GM04504 (cell line): ENCODE measurements at places on chromosomes 1 and 21.

GRCh38 chr1:25634896-25635295, 18.3 kb downstream of the MAN1C1 start:
- no peak for DNase-seq

DNA sequence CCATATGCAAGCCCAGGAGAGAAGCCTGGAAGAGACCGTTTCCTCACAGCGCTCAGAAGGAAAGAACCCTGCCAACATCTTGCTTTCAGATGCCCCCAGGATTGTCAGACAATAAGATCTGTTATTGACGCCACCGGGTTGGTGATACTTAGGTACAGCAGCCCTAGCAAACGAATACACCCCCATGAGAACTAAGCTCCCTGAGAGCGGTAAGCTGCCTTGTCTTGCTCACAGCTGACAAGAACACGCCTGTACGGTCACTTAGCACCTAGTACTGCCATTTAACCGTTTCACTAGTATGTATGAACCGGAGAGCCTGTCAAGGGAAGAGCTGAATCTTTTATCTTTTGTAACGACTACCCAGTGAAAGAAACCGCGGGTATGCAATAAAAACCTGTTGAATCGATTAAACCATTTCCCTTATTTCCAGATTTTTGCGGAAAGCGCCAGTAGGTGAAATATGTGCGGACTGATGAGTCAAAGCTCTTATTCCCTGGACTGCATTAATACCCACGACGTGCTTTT, 619 bp upstream of the ZBTB8B start:
- no peak for DNase-seq

GRCh38 chr1:51726544-51727225, 109.8 kb downstream of the OSBPL9 start:
- DNase-seq, result no peak

DNA sequence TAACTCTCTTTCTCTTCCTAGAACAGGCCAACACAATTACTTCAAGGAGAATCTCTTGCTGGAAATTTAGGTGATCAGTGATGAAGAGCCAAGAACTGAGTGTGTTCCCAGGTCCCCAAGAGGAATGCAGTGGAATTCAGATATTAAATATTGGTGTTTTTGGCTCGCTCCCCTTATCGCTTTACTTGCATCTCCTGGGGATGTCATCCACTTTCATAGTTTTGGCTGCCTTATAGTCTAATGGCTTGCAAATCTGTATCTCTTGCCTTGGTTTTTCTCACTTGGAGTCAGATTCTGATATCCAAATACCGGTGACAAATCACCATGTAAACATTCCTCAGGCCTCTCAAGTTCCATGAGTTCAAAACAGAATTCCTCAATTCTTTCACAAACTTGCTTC, 151.0 kb upstream of the C1orf87 start:
- no peak for DNase-seq

- DNase-seq, result no peak
Observed at GRCh38 chr1:16077406-16078245, 4.2 kb upstream of the FAM131C start.

DNA sequence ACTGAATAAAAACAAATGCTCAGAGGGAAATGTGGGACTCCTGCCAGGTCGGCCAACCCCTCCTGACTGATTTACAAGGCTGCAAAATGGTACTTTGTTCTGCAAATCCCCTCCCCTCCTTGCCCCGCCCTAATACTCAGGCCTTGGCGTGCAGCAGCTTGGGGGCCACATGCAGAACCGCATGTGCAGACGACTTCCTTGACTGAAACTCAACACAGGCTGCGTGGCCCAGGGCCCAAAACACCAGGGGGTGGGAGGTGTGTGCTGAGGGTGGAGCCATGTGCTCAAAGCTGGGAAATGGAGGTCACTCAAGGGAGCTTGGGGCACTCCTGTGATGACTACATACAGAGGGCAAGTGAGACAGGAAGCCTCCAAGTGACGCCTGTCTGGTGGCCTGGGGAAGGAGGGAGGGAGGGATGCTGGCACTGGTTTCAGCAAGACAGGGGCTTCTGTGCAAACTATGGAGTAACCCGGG, 87.2 kb downstream of the MRPL37 start:
- DNase-seq, result peak; percentile 76

GRCh38 chr1:69246109-69246508, 321.6 kb upstream of the LRRC7 start:
- DNase-seq, result no peak

DNA sequence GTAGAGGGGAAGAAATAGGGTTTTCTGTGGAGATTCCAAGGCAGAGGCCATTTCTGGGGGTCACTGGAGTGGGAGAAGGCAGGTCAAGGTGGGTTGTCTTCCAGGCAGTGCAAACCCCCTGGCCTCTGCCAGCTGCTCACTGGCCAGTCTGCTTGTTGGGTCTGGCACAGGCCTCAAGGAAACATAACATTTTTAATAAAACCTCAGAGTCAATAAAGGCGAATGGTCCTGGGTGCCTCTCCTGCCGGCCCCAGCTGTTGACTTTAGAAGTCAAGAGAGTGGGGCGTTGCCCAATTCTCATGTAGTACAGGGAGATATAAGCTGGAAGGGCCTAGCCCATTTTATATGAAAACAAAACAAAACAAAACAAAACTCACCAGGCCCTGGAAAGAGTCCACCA, 36.6 kb downstream of the RUNX3 start:
- no peak for DNase-seq

DNA sequence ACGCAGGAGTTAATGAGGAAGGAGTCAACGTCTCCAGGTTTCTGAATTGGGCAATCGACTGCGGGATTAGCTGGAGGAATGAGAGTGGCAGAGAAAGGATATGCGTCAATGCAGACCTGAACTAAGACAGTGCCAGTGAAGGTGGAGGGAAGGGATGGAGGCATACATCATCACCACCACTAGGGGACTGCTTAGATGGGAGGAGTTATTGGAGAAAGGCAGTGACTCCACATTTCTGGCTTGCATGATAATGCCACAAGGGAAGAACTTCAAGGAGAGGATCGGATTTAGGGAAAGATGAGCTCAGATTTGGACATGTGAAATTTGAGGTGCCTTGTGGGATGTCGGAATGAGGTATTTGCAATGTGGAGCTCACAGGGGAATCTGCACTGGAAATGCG, 17.5 kb downstream of the VASH2 start:
- DNase-seq, result no peak

- DNase-seq, result no peak
Observed at GRCh38 chr1:244370060-244370637, 81.6 kb downstream of the ADSS2 start.

- DNase-seq, result no peak
Observed at GRCh38 chr1:56258371-56258770, 321.0 kb downstream of the PLPP3 start.

GRCh38 chr1:171890131-171890530, 48.8 kb downstream of the DNM3 start:
- no peak for DNase-seq

GRCh38 chr1:27656157-27656893, 15.7 kb downstream of the IFI6 start:
- DNase-seq, result peak; percentile 76

DNA sequence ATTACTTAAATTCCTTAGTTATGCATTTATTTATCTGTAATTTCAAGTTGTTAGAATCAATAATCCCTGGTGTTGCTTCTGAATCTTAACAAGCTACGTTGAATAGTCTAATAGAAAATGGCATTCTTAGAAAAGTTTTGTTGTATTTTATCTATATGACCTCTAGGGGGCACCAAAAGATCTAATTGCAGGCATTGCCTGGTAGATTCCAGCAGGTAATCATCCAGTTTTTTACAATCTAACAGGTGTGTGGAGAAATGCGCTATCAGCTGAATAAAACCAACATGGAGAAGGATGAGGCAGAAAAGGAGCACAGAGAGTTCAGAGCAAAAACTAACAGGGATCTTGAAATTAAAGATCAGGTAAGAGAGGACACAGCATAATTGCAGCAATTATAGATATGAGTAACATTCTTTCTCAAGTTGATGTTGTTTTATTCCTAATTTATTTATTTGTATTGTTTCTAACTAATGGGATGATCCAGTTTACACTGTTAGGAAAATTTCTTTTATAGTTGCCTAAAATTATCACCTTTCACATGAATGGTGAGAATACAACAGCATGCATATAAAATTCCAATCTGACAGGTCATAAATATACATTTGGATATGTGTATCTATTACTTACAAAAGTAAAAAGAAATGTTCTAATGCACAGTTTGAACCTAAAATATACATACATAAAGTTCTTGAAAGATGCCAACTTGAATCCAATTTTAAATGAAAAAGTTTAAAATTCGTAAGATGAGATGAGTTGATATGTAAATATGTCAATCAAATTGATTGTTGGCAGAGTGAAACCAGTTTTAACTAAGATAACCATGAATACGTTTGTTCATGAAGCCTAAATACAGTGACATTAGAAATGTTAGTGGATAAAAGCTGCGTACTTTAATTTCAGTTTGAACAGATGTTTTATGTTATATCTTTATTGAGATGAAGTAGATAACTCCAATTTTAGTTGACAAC, 88.4 kb downstream of the SDCCAG8 start:
- peak; percentile 10 for DNase-seq

DNA sequence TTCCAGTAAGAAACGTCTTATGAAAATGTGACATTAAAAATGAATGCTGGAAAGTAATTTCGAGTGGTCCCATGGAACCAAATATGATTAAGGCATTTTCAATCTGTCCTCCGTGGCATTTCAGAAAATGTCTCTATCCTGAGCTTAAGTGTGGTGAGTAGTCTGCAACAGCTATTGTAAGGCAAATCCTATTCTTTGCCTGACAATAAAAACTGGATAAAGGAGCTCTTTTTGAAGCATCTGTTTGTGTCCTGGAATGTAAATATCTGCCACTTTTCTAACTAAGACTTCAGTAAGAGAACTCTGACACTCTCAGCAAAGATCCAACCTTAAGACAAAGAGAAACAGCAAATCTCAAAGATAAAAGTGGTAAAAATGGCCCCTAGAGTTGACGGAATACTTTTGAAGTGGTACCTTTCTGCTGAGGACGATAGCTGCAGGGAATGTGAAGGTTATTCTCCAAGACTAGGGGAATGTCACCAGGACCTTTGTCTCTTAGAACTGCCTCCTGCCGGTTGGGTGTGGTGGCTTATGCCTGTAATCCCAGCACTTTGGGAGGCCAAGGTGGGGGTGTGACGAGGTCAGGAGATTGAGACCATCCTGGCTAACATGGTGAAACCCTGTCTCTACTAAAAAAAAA, 486.7 kb upstream of the ZP4 start:
- DNase-seq, result no peak

DNA sequence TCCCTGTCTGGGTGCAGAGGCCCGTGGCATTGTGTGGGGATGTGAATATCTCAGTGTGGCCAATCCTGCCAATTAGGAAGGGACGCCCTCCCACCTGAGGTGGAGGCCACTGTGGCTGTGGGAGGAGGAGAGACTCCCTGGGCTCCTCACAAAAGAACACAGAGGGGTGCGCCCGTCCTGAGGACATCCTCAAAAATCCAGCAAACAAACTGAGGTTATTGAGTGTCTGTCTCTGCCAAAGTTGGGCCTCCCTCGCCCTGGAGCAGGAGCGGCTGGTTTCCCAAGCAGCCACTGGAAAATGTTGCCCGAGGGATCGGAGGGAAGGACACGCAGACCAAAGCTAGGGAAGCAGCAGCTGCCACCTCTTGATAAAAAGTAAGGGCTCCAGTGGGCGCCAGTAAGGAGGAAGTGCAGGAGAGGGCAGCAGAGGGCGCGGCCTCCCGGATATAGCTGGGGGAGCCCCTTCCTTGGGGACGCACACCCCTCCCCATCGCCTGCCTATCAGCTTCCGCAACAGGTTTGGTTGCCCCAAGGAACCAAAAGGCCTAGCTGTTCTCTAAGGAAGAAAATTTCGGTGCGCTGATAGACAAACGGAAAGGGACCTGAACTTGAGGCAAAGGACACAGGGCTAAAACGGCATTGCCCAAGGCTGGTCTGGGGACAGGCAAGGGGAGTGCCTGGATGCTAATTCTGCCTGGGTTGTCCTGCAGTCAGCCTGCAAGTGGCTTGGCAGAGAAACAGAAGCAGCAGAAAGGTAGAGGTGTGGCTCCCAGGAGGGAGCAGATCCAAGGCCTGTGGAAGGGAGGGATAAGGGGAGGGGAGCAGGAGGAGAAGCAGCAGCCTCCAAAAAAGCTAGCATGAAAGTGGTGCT, 1.7 kb upstream of the GRIK3 start:
- no peak for DNase-seq

- no peak for DNase-seq
Observed at GRCh38 chr1:37901191-37901892, 42.0 kb upstream of the MTF1 start.

DNA sequence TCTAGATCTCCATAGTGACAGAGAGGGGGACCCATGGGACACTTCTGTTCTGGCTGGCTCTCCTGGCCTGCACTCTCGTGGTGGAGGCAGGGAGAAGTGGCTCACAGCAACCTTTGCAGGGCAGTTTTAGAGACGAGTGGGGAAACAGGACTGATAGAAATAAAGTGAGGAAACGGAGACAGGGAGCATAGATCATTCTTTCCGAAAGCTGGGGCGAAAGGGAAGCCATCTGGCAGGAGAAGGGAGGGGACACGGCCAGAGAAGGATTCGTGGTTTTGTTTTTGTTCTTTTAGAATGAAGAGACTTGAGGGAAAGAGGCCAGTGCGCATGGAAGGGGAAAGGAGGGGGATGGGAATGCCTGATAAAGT, 3.5 kb downstream of the TIE1 start:
- no peak for DNase-seq

DNA sequence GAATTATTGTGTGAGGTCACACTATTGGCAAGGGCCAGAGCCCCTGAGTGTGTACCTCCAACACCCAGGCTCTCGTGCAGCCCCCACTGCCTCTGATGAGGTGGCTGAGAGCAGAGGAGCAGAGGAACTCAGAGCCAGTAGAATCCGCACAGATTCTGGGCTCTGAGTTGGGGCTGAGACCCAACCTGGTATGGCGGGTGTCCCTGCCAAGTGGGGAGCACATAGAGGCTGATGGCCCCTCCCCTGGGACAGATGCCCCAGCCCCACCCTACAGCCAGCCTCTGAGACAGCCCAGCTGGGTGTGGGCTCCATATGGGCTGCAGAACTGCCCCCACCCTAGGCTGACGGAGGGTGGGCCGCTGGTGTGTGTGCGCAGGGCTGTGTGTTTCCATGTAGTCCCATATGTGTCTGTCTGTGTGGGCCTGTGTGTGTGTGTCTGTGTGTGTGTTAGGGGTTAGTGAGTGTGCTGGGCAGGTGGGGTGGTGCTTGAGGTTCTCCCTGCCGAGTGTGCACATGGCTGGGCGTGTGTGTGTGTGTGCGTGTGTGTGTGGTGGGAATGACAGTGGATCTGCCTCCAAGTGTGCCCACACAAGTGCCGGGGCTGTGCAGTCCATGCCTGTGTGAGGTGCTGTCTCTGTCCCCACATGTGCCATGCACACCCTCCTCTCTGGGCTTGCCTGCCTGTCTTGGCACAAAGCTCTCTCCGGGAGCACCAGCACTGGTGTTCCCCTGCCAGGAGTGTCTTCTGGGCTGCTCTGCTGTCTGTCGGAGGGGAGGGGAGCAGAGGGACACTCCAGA, 24.4 kb downstream of the FOXO6 start:
- no peak for DNase-seq

- DNase-seq, result no peak
Observed at GRCh38 chr1:25804244-25804963, 4.4 kb downstream of the SELENON start.

GRCh38 chr21:15309721-15310120, 244.9 kb upstream of the NRIP1 start:
- DNase-seq, result peak; percentile 12

GRCh38 chr1:55015731-55016620, 17.2 kb downstream of the BSND start:
- no peak for DNase-seq
